Glutamatergic neuron (in vitro differentiated cells): ENCODE measurements at places on chromosomes 2 and 18. TPM values are rescaled to one million over a fixed set of nuclear protein-coding genes. Genes with fewer than 3 reads are reported as not detected.

Gene SGPP2
- 2.1 TPM for total RNA-seq

Gene WDR7
- total RNA-seq, result 41.8 TPM

Gene APOB
- total RNA-seq, result not detected

Gene GRHL1
- 4.3 TPM for total RNA-seq

Gene TBR1
- not detected for total RNA-seq

Gene MROH2A
- not detected for total RNA-seq

Gene ASXL3
- total RNA-seq, result 45.6 TPM

Gene CTLA4
- total RNA-seq, result not detected

Gene SERPINB11
- total RNA-seq, result not detected

Gene PTPRN
- total RNA-seq, result 104 TPM

Gene GALNT3
- total RNA-seq, result 1.3 TPM

Gene KLF11
- 21.1 TPM for total RNA-seq

Gene NXPH2
- 0.83 TPM for total RNA-seq

Gene CCDC74B
- 0.29 TPM for total RNA-seq

Gene EFR3B
- 22.9 TPM for total RNA-seq

DNA sequence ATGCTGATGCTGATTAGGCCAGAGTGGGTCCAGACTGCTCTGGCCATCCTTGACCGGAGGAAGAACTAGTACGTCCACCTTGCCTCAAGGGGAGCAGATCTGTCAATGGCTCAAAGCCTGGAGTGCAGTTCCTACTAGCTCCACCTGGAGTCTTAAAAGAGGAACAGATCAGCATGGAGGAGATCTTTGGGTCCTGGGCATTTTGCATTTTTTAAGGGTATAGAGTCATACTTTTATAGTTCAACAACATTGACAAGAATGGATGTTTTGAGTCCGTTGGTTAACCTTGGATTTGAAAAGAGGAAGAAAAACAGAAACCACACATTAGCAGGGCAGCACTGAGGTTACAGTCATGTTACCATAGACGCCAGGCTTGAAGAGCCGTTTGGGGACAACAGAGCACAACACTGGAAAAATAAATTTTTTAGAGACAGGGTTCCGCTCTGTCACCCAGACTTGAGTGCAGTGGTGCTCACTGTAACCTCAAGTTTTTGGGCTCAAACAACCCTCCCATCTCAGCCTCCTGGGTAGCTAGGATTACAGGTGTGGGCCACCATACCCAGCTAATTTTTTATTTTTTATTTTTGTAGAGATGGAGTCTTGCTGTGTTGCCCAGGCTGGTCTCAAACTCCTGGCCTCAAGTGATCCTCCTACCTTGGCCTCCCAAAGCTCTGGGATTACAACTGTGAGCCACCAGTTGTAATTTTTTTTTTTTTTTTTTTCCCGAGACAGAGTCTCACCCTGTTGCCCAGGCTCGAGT, 78.5 kb downstream of the PRKCE start:
- DNase-seq, result no peak

- no peak for DNase-seq
Measured at GRCh38 chr2:7031547-7032245, 114.5 kb downstream of the RNF144A start.

- no peak for DNase-seq
Measured at GRCh38 chr2:99819766-99820165, 322.6 kb downstream of the AFF3 start.

DNA sequence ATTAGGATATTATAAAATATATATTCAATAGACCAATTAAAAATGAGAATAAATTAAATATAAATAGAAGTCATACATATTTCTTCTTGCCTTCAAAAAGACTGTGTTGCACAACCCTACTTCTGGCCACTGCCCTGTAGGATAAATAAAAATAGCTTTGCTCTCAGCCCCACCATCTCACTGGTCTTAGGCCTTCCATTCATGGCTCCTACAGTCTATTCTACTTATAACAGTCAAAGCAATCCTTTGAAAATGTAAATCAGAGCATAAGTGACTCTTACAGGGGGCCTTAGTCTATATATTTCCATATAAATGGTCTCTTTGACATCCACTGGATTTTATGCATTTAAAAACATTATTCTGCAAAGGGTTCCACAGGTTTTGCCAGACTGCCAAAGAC, 72.9 kb downstream of the KLF7 start:
- DNase-seq, result no peak

GRCh38 chr18:57585421-57585820, 1.1 kb downstream of the FECH start:
- DNase-seq, result no peak

DNA sequence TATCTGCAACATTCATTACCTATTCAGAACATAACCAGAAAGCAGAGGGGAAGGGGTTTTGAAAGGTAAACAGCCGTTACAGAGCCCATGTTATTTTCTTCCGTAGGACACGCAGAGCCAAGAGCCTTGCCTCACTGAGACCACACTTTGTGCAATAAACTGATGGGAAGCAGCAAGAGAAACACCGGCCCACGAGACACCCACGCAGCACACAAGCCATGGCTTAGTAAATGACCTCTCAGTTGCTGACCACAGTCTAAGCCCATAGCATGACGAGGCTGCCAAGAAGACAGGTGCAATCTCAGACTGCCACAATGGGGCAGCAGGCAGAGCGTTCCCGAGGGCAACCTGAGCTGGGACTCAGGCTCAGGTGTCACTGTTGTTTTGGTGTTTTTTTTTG, 59.6 kb downstream of the CABYR start:
- no peak for DNase-seq

DNA sequence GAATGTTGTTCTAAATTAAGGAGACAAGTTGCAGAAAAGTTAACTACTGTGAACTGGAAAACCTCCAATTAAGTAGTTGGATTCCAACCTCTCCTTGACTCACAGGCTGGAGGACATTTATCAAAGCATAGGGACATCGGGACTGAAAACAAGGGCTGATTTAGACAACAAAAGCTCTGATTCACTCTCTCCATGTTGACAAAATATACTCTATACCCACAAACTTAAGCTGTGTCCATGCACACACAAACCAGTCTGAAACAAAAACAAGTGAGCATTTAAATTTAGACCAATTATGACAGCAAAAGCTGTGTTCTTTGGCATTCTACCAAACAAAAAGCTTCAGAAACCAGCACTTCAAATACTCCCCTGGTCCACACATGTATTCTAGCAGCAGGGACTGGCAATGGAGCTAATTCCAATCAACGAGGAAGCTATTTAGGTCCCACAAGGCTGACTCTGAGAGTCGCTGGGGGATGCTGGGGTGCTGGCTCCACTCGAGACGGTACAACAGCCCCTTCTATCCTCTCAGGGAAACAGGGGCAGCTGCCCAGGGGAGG, 71.4 kb downstream of the NXPH2 start:
- no peak for DNase-seq

DNA sequence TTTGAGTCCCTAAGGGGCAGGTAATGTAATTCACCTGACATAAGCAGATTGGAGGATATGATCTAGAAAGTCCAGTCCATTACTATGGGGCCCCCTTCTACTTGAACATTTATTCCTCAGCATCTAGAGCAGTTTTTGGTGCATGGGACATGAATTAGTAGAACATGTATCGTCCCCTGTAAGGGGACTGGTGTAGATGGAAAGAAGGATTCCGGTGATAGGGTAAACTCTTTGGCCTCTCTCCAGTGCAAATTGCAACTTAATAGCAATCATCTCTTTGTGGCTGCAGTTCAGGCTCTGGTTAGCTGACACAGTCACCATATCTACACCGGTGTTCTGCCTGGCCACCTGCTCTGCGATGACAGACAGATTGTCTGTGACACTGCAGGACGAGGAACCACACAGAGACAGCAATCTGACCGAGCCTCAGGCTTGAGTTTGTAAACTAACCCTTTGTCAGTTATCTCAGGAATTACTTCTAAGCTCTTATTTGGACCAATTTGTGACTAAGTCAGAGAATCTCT, 6.4 kb upstream of the SLC8A1 start:
- DNase-seq, result peak; percentile 30

- DNase-seq, result peak; percentile 67
Measured at GRCh38 chr2:25042321-25043240, 705 bp downstream of the EFR3B start.

GRCh38 chr2:216696751-216697560, 1.6 kb upstream of the IGFBP5 start:
- no peak for DNase-seq

- DNase-seq, result no peak
Measured at GRCh38 chr18:43587538-43588153, 310.4 kb upstream of the SYT4 start.

DNA sequence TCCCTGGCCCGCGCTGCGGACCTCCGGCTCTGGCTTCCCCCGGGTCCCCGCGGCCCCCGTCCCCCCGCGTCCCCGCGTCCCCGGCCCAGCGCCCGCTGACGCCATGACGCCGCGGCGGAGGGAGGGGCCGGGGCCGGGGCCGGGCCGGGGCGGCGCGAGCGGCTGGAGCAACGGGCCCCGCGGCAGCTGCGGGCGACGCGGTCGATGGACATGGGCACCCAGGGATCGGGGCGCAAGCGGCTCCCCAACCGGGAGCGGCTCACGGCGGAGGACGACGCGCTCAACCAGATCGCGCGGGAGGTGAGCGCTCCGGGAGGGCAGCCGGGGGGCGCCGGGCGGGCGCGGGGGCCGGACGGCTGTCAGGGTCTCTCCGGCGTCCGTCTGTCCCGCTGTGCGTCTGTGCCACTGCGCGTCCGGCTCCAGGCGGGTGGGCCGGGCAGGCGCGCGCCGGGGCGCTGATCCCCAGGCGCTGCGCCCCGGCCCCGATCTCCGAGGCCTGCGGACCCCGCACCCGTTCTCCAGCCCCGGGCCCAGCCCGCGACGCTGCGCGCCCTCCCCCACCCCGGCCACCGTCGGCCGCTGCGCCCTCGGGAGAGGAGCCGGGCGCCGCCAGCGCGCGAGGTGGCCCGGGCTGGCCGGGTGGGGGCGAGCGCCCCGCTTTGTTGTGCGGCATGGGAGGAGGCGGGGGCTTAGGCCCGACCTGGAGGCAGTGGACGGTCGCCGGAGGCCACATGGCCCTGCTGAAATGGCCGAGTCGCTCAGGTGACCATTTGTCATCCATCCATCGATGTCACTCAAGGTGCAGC, at the start of gene LRRFIP1:
Gene LRRFIP1 (plus strand): TSS at position 147 of the 806 bp plus-strand sequence. CDS start 58 bp downstream, at position 205.
- peak; percentile 69 for DNase-seq

- DNase-seq, result no peak
Measured at GRCh38 chr2:108392029-108392428, 14.3 kb downstream of the SULT1C4 start.

DNA sequence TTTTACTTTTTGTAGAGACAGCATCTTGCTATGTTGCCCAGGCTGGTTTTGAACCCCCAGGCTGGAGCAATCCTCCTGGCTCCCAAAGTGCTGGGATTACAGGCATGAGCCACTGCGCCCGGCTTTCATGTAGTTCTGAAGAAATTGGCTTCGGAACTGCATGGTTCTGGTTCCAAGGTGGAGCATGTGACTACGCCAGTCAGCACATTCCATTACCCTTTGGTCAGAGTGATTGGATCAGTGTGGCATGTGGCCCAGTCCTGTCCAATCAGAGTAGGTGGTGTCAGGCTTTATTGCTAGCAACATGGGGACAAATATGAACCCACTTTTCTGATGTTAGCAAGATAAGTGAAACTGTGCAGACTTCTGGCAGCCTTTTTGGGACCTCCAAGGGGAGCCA, 16.3 kb upstream of the ATOH8 start:
- no peak for DNase-seq

DNA sequence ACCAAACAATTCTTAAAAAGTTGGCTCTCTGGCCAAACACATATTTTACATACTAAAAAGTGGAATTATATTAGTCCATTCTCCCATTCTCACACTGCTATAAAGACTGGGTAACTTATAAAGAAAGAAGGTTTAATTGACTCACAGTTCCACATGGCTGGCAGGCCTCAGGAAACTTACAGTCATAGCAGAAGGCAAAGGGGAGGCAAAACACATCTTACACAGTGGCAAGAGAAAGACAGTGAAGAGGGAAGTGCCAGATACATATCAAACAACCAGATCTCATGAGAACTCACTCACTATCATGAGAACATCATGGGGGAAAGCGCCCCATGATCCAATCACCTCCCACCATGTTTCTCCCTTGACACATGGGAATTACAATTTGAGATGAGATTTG, 42.6 kb downstream of the EDAR start:
- DNase-seq, result no peak

DNA sequence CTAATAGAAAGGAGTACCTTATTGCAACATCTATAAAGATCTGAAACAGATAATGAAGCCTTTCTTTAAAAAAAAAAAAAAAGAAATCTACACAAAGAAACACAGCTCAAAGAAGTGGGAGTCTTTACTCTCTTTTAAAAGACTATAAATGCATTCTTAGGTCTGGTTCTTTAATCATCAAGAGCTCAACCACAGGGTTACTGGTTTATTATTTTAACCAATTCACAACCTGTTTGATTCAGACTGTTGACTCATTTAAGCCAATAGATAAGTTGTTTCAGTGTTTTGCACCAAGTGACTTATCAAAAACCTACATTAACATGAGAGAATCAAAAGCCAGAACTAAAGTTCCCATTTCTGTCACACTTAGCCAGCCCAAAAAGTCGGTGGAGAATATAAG, 93.1 kb downstream of the TCF4 start:
- no peak for DNase-seq

- no peak for DNase-seq
Measured at GRCh38 chr18:74951165-74951760, 257.7 kb downstream of the PTGR3 start.

DNA sequence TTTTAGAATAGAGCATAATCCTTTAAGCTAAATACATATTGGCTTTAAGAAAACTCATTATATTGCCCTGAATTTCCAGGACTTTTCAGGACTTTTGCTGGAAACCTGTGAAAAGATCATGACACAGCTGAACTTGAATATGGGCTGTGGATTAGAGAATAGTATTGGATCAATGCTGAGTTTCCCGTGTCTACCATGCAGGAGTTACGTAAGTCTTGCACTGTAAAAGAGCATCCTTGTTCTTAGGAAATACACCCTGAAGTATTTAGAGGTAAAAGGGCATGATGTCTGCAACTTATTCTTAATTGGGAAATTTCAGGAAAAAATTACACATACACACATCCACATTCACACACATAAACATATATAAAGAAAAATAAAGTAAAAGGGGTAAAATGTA, 82.1 kb downstream of the ZFP36L2 start:
- no peak for DNase-seq

DNA sequence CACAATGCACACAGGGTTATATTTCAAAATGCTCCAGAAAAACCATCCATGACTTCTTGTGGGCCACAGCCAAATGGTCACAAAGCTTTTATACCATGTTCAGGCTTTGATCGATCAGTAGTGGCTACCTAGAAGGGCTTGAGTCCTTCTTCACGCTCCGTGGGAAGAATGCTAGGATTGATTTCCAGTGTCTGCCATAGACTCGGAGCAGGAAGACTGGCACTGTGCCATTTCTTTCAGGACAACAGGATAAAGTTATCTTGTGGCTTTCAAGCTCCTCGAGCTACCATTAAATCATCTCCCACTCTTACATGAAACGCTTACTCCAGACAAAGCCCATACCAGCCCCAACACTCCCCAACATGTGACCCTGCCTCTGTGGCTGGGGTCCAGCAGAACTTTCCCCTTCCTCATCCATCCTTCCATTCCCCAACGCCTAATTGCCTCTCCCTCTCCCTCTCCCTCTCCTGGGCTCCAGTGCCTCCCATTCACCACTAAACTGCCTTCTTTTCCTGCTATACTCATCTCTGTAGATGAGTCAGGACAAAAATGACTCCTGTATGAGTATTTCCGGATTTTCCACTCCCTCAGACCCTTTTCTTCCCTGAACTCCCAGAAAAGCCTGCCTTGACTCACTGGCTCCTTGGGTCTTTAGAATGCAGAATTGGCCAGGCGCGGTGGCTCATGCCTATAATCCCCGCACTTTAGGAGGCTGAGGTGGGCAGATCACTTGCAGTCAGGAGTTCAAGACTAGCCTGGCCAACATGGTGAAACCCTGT, 40.9 kb downstream of the ADD2 start:
- no peak for DNase-seq
